ENCODE measurements at places on chromosomes 4 and X.
A peak's percentile ranks its signal among the peaks of the same experiment; 100 is the strongest.

- DNase-seq = peak; percentile 11
These were observed 168.3 kb downstream of the SPRY1 start for GRCh38 chr4:123564758-123565346.

DNA sequence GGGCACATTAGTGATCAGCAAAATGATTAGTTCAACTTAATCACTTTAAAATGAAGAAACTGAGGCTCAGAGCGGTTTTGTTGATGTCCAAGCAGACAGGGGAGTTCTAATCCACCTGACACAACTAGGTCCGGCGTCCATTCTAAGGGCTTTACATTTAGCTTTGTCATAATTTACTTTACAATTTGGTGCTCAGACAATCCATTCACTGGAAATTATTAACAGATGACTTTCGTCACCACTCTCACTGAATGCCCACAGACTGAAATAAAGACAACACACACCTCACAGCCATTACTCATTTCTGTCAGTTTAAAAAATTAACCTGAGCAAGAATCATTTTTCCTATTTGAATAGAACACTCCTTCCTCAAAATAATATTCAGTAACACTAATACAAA, 10.8 kb downstream of the NR3C2 start:
- DNase-seq = no peak

GRCh38 chrX:3711331-3711917, 2.0 kb downstream of the PRKX start:
- DNase-seq = no peak

- DNase-seq = no peak
These were observed 32.1 kb downstream of the HUWE1 start for GRCh38 chrX:53654376-53654775.

DNA sequence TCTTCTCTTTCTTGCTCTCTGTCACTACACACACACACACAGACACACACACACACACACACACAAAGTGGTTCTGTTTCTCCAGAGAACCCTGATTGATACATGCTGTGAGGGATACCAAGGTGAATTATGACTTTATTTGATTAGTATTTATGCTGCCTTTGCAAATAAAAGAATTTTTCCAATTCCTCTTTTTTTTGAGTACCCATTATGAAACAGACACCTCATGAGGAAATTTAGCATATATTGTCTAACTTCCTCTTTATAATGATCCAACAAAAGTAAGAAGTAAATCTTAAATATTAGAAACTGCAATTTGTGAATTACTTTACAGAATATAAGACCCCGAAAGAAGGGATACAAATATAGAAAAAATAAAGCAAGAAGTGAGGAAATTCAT, 14.3 kb upstream of the RAB28 start:
- no peak for DNase-seq

DNA sequence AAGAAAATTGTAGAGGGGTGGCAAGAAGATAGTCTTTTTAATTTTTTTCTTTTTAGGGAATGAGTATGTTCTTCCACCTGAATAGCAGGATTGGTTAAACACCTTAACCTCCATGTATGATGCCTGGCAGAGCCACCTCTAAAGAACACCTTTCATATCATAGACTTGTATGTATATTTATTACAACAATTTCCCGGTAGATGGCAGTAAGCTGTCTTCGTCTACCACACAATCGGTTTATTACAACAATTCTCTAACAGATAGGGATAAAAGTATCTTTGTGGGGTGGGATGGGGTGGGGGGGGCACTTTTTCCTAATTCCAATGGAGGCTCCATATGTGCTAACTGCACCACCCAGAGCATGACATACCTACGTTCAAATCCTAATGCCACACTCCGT, 255.5 kb downstream of the LDB2 start:
- no peak for DNase-seq

- no peak for DNase-seq
These were observed 183.9 kb downstream of the SNCA start for GRCh38 chr4:89653012-89653411.

DNA sequence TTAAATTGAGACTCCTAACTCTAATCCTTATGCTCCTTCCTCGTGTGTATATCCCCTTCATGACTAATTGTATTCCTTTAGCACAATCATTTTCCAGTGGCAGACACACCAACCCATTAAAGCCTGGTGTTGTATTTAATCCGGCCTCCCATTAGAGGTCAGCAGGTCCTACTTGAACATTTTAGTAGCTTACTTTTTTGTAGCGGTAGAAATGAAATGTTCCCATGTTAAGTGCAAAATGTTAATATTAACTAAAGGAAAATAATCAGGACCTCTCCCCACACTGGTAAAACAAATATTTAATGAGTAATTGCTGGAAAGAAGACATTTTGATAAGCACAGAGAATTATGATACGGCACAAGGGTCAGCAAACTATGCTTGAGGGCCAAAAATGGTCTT, 3.4 kb downstream of the RAB33B start:
- no peak for DNase-seq

GRCh38 chrX:53686151-53686885, at the start of gene HUWE1:
Gene HUWE1, minus strand, starts transcription at chrX:53686719. Its CDS starts 32,612 bp downstream, at chrX:53654107.
- no peak for DNase-seq

GRCh38 chr4:25123236-25123635, 37.0 kb downstream of the SEPSECS start:
- DNase-seq = no peak

DNA sequence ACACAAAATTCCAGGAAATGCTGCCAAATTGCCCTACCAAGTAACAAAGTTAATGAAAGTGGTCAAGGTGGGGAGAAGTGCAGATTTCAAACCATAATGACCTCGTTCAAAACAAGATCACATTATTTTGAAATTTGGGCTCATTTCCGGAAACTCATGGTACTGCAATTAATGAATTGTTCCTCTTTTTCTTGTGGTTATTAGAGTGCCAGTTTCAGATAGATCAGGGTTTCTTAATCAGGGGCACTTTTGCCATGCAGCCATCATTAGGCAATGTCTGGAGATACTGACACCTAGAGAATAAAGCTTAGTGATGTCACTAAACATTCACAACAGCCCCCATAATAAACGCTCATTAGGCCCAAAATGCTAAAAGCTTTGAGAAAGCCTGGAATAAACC, 381.5 kb upstream of the GALNT7 start:
- DNase-seq = no peak

- no peak for DNase-seq
These were observed 116.4 kb downstream of the ZNF827 start for GRCh38 chr4:145822181-145822580.

- DNase-seq = no peak
These were observed 25.8 kb upstream of the SEPTIN11 start for GRCh38 chr4:76923619-76924357.

DNA sequence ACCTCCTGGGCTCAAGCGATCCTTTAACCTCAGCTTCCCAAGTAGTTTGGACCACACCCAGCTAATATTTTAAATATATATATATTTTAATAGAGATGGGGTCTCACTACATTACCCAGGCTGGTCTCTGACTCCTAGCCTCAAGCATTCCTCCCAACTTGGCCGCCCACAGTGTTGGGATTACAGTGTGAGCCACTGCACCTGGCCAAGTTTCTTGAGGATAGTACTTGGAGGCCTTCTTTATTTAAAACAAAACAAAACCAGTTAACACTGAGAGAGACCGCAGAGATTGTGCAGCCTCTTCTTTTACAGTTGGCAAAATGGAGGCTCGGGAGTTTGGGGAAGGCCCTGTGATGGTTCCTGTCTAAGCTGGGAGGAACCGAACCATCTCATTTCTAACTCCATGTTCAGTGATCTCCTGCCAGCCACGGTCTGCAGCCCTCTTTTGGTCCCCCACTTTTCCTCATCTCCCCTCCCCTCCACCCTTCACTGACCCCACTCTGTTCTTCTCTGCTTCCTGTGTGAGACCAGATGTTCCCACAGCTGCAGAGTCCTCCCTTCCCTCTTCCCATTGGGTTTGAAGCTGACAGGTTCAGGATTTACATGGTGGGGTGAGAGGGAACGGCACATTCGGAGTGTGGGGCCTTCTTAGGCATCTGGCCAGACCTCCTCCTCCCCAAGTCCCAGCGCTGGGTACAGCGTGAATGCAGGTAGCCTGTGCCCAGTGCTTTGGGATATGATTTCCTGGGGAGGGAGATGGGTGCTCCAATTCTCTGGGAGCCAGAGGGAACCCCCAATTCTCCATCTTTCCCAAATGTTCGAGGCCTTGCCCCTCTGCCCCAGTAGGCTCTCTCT, 1.4 kb upstream of the SORCS2 start:
- no peak for DNase-seq

- no peak for DNase-seq
These were observed 368.4 kb downstream of the RPA4 start for GRCh38 chrX:97252111-97252510.

DNA sequence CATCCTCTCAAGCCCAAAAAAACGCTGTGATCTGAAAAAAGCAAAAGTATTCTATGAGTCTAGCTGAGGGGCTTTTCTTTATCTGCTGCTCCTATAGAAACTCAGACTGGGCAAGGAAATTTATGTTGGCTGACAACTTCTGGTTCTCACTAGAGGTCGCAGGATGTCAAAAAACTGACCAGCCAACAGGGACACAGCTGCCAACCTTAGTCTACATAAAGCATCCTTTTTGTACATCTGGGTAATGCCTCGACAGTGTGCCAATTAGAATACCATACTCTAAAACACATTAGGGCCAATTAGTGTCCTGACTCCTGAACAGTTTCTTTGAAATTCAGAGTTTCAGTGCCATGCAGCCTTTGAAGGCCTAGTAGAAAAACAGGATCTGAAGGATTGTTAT, 8.8 kb upstream of the TLL1 start:
- DNase-seq = no peak

DNA sequence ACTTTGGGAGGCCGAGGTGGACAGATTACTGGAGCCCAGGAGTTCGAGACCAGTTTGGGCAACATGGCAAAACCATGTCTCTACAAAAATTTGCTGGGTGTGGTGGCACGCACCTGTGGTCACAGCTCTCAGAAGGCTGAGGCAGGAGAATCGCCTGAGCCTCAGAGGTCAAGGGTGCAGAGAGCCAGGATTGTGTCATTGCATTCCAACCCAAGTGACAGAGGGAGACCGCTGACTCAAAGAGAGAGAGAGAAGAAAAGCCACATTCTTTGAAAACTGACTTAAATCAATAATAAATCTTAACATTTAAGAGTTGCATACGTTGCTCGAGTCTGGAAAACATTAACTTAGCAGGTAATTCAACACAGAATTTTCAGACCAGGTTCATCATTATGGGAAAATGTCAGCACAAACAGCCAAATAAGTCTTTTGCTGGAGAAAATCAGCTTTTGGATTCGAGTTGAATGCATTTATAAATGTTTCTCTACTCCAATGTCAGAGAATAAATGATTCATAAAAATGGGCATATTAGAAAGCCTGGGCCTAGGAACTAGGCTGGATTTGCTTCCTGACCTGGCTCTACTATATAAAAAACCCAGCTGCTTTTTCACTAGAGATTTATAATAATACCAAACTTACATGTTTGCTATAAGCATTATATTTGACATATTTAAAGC, 68.3 kb upstream of the RBPJ start:
- no peak for DNase-seq

DNA sequence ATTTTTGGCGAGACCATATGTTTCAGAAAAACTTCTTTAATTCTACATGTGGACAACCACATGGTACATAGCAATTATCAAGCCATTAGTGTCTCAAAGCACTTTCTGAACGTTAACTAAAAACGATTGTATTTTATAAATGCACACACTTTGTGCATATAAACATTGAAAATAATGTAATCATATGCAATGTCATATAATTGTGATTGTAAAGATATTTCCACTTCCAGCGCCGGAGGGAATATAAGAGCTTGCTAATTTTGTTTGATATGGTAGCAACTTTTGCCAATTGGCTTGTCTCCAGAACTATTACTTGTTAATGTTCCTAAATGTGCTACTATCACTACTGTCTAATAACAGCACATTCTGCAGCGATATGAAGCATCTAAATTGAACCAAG, 162.3 kb upstream of the SMIM31 start:
- DNase-seq = no peak

DNA sequence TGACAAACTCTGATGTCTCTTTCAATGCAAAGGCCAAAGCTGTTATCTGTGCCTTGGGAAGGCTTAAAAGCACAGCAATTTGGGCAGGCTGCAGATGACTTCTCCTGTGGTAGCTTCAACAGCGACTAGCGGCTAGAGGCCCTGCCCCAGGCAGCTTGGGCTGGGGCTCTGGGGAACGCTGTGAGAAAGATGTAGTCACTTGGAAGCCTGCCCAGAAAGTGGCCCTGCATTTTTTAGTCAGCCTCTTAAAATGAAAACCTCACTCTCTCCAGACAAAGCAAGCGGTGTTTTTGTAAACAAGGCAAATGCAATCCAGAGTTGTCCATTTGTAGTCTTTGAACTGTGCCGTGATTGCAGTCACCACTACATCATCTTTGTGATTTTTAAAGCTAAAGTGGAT, 27.5 kb downstream of the PCYT1B start:
- DNase-seq = no peak

DNA sequence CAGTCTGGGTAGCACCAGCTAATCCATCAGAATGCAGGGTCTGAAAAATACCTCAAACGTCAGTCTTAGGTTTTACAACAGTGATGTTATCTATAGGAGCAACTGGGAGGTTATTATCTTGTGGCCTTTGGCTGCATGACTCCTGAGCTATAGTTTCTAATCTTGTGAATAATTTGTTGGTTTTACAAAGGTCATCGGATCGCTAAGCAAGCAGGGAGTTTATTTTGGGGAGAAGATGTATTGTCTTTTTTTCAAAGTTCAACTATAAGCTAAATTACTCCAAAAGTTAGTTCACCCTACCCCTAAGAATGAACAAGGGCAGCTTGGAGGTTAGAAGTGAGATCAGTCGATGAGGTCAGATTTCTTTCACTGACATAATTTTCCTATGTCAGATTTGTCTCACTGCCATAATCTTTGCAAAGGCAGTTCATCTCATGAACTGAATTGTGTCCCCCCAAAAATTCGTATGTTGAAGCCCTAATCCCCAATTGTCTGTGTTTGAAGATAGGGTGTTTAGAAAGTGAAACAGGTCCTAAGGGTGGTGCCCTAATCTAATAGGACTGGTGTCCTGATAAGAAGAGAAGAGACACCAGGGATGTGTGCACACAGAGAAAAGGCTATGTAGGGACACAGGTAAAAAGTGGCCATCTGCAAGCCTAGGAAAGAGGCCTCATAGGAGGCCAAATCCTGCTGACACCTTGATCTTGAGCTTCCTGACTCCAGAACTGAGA, 175.8 kb upstream of the GALNT7 start:
- no peak for DNase-seq

- DNase-seq = no peak
These were observed 35.6 kb downstream of the RAB40A start for GRCh38 chrX:103483720-103484119.

DNA sequence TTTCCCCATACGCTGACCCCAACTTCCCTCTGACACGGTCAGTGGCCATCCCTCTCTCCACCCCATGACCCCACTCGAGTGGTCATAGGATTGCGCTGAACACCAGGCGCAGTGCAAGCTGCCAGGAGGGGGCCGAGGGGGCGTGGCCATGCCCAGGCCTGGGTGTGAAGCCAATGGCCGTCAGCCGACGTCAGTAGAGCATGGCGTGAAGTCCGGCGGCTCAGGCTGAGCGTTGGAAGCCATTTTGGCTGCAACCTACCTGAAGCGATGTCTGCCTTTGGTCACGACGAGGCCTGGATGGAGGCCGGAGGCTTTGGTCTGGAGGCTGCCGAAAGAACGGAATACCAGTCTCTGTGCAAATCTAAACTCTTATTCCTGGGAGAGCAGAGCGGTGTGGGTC, at the start of gene RAB41:
Gene RAB41, plus strand, starts transcription at position 222 of the 400 bp plus-strand sequence. Its CDS starts 46 bp downstream, at position 268.
- DNase-seq = no peak
